Jurkat, Clone E6-1 (cell line): ENCODE measurements at places on chromosomes 12 and 14.

- no peak for DNase-seq
Measured at GRCh38 chr12:94020335-94020734, 128.0 kb upstream of the PLXNC1 start.

DNA sequence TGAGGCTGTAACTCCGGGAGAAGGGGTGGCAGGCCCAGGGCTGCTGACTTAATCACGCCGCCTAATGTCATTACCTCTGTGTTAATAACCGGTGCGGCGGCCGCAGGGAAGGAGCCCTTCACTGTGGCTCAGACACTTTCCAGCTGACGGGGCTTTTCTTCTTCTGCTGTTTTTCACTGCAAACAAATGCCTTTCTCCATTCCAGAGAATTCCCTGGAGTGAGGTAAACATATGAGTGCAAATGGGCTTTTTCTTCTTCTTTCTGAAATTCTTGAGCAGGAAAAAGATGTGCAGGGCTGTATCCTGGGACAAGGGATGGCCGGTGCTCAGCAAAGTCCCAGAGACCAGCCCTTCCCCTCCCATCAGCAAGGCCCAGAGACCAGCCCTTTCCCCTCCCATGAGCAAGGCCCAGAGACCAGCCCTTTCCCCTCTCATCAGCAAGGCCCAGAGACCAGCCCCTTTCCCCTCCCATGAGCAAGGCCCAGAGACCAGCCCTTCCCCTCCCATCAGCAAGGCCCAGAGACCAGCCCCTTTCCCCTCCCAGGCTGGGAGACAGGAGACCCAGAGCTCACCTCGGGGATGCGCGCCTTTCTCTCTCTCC is 33.4 kb upstream of the FAM181A start:
- DNase-seq, result no peak

GRCh38 chr14:24307575-24308341 is at the start of gene CIDEB:
CIDEB (minus strand) TSS chr14:24307977; CDS start chr14:24307858, 119 bp downstream.
- peak; percentile 35 for DNase-seq

- no peak for DNase-seq
Measured at GRCh38 chr12:120181991-120182631, 12.4 kb downstream of the GCN1 start.

DNA sequence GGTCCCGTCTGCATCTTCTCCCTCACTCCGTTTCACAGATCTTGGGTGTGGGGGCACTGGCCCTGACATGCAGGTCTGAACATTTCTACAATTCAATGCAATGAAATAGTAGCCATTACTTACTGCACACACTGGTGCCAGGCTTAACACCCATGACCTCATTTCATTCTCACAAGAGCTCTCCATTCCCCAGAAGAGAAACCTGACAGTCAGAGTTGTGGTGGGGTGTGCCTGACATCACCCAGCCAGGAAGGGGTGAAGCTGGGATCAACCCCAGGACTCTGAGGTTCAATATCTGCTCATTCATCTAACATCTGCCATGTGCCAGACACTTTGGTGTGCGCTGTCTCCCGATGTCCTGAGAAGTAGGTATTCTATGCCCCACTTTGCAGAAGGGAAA is 34.7 kb downstream of the MVK start:
- DNase-seq, result no peak

GRCh38 chr12:53592426-53592825 is 33.8 kb downstream of the ATF7 start:
- DNase-seq, result no peak
